Effector memory CD4-positive, alpha-beta T cell (primary cell): ENCODE measurements at places on chromosomes 3 and 15.

GRCh38 chr3:98329392-98330124 lies 24.1 kb upstream of the OR5K4 start:
- peak; percentile 16 for DNase-seq

- no peak for DNase-seq
Measured at GRCh38 chr3:51937014-51937413, 4.7 kb downstream of the RRP9 start.

DNA sequence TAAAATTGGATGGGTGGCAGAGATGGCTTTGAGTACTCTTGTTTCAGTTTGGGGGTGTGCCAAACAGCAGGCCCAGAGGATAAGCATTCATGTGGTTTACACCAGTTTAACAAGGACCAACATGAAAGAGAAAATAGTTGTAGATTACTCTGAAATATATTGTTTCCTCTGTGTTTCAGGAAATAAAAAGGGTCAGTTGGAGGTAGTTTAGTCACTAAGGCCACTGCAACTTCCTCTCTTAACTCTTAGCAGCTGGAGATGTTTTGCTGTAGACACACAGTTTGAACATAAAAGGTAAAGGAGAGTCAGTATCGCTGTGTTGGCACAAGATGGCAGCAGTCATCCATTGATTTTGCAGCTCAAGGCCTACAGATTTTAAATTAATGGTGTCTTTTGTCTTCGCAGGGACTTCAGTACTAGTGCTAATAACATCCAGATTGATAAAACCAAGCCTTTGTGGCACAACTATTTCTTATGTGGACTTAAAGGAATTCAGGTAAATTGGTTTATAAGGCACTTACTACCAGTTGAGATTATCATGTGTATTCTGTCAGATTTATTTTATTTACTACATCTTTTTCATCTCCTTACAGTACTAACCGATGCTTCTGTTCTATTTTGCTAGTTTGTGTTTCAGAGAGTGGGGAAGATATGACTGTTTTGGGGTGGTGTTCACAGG lies 65.5 kb downstream of the GALK2 start:
- peak; percentile 8 for DNase-seq

DNA sequence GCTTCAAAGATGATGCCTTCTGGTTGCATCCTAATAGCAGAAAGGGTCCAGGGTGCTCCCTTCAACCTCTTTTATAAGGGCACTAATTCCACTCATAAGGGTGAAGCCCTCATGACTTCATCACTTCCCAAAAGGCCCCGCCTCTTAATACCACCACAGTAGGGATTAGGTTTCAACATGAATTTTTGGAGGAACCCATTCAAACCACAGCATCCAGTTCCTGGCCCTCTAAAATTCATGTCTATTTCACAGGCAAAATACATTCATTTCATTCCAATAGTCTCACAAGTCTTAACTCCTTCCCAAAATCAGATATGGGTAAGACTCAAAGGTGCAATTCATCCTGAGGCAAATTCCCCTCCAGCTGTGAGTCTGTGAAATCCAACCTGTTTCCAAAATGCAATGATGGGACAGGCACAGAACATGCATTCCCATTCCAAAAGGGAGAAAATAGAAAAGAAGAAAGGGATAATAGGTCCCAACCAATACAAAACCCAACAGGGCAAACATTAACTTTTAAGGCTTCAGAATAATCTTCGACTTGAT lies 124.0 kb downstream of the ATP1B3 start:
- DNase-seq = no peak

GRCh38 chr3:3134750-3135448 lies 8.2 kb downstream of the TRNT1 start:
- DNase-seq = no peak

DNA sequence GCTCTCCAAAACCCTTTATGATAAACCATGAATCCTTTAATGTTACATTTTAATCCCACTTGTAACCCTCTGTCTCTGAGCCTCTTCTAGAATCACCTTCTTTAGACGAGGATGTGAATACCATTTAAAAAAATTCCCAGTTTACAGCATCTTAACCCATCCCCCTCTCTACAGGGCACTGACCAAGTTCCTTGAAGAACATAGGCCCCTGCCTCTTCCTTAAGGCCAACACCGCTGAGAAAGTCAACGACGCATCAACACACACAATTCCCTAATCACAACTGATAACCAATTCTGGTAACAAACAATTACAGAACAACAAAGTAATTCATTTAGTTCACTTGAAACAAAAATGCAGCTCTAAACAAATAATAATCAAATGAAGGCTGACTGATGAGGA lies 130.3 kb downstream of the DLG1 start:
- no peak for DNase-seq
